ENCODE measurements at places on chromosomes 6 and 20. TPM values are rescaled to one million over a fixed set of nuclear protein-coding genes. Genes with fewer than 3 reads are reported as not detected.

- H3K27ac ChIP-seq: no peak overlapping the region
- no peak overlapping the region for H3K4me3 ChIP-seq
- no peak for DNase-seq
- H3K36me3 ChIP-seq: no peaks in the 10 kb centered on the region
- H3K27me3 ChIP-seq: peaks cover 40% of the 10 kb centered on the region
Measured at GRCh38 chr20:17438436-17439039, 92.6 kb downstream of the BFSP1 start.

- no peak overlapping the region for H3K27ac ChIP-seq
- H3K4me3 ChIP-seq: no peak overlapping the region
- peaks cover 16% of the 10 kb centered on the region for H3K4me1 ChIP-seq
- no peak for DNase-seq
- peaks cover 9% of the 10 kb centered on the region for H3K36me3 ChIP-seq
- H3K27me3 ChIP-seq: no peaks in the 10 kb centered on the region
Measured at GRCh38 chr6:5308066-5308465, 46.8 kb downstream of the FARS2 start.

GRCh38 chr6:106894978-106895702, 79.4 kb downstream of the CD24 start:
- no peak overlapping the region for H3K27ac ChIP-seq
- H3K27me3 ChIP-seq: no peaks in the 10 kb centered on the region
- H3K36me3 ChIP-seq: no peaks in the 10 kb centered on the region
- H3K4me1 ChIP-seq: peaks cover 1% of the 10 kb centered on the region

GRCh38 chr6:107846262-107846795, 22.2 kb upstream of the SCML4 start:
- DNase-seq: no peak
- no peaks in the 10 kb centered on the region for H3K4me1 ChIP-seq
- H3K36me3 ChIP-seq: no peaks in the 10 kb centered on the region
- no peak overlapping the region for H3K27ac ChIP-seq
- peaks cover 22% of the 10 kb centered on the region for H3K27me3 ChIP-seq

DNA sequence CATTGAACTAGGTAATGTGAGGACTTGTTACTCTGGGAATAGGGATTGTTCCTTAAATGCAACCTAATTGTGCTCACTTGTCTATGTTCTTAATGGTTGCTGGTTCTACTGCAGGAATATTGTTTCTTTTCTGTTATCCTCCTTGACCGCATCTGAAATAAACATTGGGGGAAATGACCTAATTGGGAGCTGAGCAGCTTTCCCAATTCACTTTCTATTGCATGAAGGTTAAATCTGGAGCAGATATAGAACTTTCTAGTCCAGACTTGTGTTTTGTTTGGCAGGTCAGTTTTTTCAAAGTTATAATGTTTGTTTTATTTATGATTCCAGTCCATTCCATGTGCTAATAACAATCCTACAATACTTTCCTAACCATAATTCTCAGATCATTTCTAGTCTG, 981.0 kb upstream of the CITED2 start:
- no peaks in the 10 kb centered on the region for H3K36me3 ChIP-seq
- DNase-seq: no peak
- peaks cover 14% of the 10 kb centered on the region for H3K4me1 ChIP-seq
- no peak overlapping the region for H3K4me3 ChIP-seq
- H3K27me3 ChIP-seq: no peaks in the 10 kb centered on the region

- H3K4me3 ChIP-seq: no peak overlapping the region
- no peaks in the 10 kb centered on the region for H3K36me3 ChIP-seq
- peaks cover 13% of the 10 kb centered on the region for H3K4me1 ChIP-seq
- peaks cover 45% of the 10 kb centered on the region for H3K27me3 ChIP-seq
- H3K27ac ChIP-seq: no peak overlapping the region
Measured at GRCh38 chr6:32883789-32884188, 29.8 kb downstream of the PSMB9 start.

- H3K4me1 ChIP-seq: peaks cover 3% of the 10 kb centered on the region
- no peaks in the 10 kb centered on the region for H3K36me3 ChIP-seq
- no peak for DNase-seq
- H3K27ac ChIP-seq: no peak overlapping the region
Measured at GRCh38 chr6:16391451-16391912, 153.1 kb downstream of the GMPR start.

DNA sequence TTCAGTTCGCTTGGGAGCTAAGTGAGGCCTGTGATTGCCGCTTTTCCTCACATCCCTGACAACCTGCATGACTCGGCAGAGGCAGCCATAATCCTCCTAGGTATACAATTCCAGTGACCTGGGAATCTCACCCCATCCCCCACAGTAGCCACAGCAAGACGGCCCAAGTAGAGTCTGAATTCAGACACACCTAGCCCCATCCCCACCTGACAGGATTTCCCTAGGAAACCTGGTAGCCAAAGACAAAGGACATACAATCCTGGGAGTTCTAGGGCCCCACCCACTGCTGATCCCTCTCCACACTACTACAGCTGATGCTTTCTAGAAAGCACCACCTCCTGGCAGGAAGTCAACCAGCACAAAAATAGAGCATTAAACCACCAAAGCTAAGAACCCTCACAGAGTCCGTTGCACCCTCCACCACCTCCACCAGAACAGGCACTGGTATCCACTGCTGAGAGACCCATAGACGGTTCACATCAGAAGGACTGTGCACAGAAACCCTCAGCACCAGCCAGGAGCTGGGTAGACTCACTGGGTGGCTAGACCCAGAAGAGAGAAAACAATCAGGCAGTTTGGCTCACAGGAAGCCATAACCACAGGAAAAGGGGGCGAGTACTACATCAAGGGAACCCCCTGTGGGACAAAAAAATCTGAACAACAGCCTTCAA, 17.9 kb upstream of the RUNX2 start:
- H3K4me1 ChIP-seq: no peaks in the 10 kb centered on the region
- no peaks in the 10 kb centered on the region for H3K27me3 ChIP-seq
- H3K27ac ChIP-seq: no peak overlapping the region
- H3K4me3 ChIP-seq: no peak overlapping the region
- H3K36me3 ChIP-seq: peaks cover 55% of the 10 kb centered on the region

INSM1 gene
- total RNA-seq: not detected

ZNF165 gene
- 4.0 TPM for total RNA-seq

NKX2-2 gene
- not detected for total RNA-seq

All from mesothelial cell of epicardium (in vitro differentiated cells).